ENCODE measurements at places on chromosomes 6 and 20. TPM values are rescaled to one million over a fixed set of nuclear protein-coding genes. Genes with fewer than 3 reads are reported as not detected.

DNA sequence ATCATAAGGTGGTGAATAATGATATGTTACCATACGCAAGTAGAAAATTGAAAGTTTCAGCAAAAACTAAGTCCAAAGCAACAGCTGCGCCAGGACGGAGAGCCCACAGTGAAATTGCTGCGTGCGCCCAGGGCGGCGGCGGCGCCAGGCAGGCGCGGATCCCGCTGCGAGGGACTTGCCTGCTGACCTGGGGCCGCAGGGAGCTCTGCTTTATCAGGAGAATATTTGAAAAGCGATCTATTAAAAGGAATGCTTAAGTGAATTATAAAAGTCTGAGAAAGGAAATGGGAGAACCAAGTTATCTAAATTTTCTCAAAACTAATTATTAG lies 85.4 kb downstream of the THBS2 start:
- no peak for DNase-seq
- no peaks in the 10 kb centered on the region for H3K27me3 ChIP-seq

- no peaks in the 10 kb centered on the region for H3K27me3 ChIP-seq
- peaks cover 60% of the 10 kb centered on the region for H3K36me3 ChIP-seq
- no peak overlapping the region for H3K27ac ChIP-seq
- no peak for DNase-seq
- peaks cover 17% of the 10 kb centered on the region for H3K4me1 ChIP-seq
Measured at GRCh38 chr6:137210903-137211302, 8.3 kb downstream of the IFNGR1 start.

GRCh38 chr6:46930331-46930730 lies 8.6 kb upstream of the ADGRF5 start:
- no peaks in the 10 kb centered on the region for H3K27me3 ChIP-seq
- no peak for DNase-seq
- no peak overlapping the region for H3K27ac ChIP-seq
- H3K4me3 ChIP-seq: no peak overlapping the region

FAM184A gene
- total RNA-seq: 3.7 TPM

- H3K27me3 ChIP-seq: no peaks in the 10 kb centered on the region
- H3K4me3 ChIP-seq: peak overlapping the region; percentile 99
- H3K4me1 ChIP-seq: peaks cover 50% of the 10 kb centered on the region
- peaks cover 16% of the 10 kb centered on the region for H3K36me3 ChIP-seq
Measured at GRCh38 chr20:59939052-59939878, 840 bp downstream of the PPP1R3D start.

HLA-DMB gene
- 31.2 TPM for total RNA-seq

DNA sequence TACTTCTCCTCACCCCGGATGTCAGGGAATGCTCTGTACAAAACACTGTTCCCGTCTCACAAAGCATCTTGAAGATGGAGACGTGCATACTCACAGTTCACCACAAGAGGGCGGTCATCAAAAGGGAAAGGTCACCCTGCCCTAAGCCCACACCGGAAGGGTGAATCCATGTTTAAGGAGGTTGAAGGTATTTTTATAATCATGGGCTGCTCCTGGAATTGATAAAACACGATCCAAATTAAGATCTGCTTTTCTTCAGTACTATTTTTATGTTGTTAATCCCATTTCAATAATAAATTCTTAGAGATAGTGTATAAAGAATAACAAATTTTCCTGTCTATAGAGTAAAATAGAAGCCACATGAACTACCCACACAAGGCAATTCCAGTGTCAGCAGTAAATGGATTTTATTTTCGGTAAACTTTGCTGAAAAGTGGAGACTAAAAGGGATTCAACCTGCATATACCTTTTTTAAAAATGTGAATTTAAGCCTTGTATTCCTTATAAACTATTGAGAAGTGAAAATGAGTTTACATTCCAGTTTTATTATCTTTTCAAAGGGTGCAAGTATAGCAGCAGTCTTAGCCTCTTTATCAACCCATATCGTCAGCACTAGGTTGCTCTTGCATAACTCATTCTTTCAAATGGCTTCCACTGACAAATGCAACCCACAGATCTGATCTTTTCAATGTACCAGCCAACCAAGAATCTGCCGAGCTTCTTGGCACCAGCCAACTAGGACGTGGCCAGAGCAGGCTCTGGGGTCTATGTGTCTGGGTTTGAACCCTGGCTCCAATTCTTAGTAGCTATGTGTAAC lies 79.7 kb upstream of the MBOAT1 start:
- peak overlapping the region; percentile 50 for H3K4me3 ChIP-seq
- DNase-seq: peak; percentile 84
- H3K4me1 ChIP-seq: peaks cover 27% of the 10 kb centered on the region
- peak overlapping the region; percentile 39 for H3K27ac ChIP-seq
- H3K36me3 ChIP-seq: no peaks in the 10 kb centered on the region

DNA sequence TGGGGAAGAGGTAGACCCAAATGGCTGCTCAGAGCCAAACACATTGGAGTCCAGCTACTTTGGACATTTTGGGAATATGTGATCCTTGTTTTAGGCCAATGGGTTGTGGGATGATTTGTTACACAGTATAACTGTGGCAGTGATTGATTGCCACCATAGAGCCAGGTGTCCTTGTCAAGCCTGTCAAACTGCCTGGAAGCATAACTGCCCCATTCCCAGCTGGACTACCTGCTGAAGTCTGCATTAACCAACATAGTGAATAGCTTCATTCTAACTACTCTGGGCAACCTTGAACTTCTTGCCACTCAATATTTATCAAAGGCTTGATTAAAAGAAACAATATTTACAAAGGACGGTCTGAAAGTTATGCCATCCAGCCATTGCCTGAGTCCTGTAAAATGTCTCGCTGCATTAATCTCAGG lies 164.7 kb downstream of the LINC00237 start:
- DNase-seq: no peak
- H3K4me1 ChIP-seq: no peaks in the 10 kb centered on the region
- H3K4me3 ChIP-seq: no peak overlapping the region
- no peaks in the 10 kb centered on the region for H3K36me3 ChIP-seq
- H3K27me3 ChIP-seq: peaks cover 3% of the 10 kb centered on the region

GRCh38 chr6:48826901-48827701 lies 636.0 kb downstream of the MMUT start:
- H3K36me3 ChIP-seq: no peaks in the 10 kb centered on the region
- no peaks in the 10 kb centered on the region for H3K27me3 ChIP-seq
- no peak for DNase-seq
- no peaks in the 10 kb centered on the region for H3K4me1 ChIP-seq
- no peak overlapping the region for H3K27ac ChIP-seq

GRCh38 chr20:41512624-41513023 lies 105.6 kb downstream of the CHD6 start:
- H3K27ac ChIP-seq: no peak overlapping the region
- peaks cover 2% of the 10 kb centered on the region for H3K4me1 ChIP-seq
- H3K36me3 ChIP-seq: peaks cover 23% of the 10 kb centered on the region
- H3K27me3 ChIP-seq: no peaks in the 10 kb centered on the region

All from activated CD8-positive, alpha-beta memory T cell treated with anti-CD3 and anti-CD28 coated beads, Interleukin-2, amount 10 ng/mL, durations not matched to agents 7 days and 5 days (primary cell).